ENCODE measurements at places on chromosomes 11 and 22.

DNA sequence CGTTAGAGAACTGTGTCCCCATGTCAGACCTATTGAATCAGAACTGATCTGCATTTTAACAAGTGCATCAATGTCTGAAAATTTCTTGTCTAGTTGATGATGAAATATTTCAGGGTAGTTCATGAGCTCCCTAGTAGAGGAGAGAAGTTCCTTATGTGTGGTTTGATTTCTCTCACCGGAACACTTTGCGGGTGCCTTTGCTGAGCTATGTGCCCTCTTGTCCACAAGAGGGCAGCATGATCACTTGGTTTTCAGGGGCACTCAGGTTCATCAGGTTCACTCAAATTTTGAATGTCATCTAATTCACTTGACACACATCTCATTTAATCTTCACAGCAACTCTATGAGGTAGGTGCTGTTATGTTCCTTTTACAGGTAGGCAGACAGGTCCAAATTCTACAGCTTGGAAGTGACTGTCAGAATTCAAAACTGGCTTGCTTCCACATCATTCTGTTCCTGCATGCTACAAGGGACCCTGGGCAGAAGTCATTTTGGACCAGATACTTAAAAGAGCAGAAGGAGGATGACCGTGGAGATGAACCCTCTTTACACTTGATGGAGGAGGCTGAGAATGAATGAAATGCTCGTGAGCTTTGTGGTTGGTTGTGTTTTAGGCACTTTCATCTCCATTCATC lies 55.6 kb downstream of the P4HA3 start:
- DNase-seq, result peak; percentile 41

- DNase-seq, result peak; percentile 18
Measured at GRCh38 chr22:19523240-19524169, 705 bp downstream of the CLDN5 start.

DNA sequence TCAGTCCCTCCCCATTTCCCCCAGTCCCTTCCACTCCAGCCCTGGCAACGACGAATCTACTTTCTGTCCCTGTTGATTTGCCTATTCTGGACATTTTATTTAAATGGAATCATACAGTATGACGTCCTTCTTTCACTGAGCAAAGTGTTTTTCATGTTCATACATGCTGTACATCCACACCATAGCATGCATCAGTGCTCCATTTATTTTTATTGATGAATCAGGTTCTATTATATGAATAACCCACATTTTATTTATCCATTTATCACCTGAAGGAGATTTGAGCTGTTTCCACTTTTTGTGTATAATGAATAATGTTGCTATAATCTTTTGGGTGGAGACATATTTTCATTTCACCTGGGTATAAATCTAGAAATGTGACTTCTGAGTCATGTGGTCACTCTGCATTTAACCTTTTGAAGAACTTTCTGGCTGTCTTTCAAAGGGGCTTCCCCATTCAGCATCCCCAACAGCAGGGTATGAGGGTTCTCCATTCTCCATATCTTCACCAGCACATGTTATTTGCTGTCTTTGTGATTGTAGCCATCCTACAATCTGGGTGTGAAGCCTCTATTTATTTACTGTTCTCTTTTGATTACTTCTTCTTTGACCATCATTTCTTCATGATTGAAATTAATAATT lies 531.7 kb downstream of the ETS1 start:
- no peak for DNase-seq

DNA sequence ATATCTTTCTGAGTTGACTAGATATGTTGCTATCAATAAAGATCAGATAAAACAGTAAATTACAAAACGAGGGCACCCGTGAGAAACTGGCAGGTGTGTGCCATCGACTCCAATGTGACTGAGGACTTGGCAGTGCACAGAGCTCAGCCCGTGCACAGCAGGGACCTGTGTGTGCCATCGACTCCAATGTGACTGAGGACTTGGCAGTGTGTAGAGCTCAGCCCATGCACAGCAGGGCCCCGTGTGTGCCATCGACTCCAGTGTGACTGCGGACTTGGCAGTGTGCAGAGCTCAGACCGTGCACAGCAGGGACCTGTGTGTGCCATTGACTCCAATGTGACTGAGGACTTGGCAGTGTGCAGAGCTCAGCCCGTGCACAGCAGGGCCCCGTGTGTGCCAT lies 347.2 kb upstream of the B3GAT1 start:
- DNase-seq, result no peak

DNA sequence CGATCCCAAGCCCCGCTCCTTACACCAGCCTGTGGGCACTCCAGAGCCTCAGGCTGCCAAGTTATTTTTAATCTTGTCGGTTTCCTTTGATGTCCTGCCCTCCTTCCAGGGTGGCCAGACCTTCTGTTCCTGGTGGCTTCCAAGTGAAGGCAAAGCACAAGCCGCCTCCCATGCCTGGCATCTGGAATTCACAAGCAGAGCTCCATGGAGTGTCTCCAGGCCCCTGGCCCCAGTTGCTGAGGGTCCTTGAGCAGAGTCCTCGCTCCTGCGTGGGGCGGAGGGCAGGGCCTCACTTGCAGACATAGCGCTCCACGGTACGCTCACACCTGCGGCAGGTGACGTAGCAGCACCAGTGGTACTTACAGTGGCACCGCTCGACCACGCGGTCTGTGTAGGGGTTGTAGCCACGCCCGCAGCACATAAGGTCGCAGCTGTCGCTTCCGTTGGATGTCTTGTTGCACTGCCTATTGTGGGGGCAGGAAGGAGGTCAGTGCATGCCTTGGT lies 19.5 kb downstream of the WNT11 start:
- DNase-seq, result no peak

- no peak for DNase-seq
Measured at GRCh38 chr11:95101935-95102334, 12.3 kb downstream of the ENDOD1 start.

DNA sequence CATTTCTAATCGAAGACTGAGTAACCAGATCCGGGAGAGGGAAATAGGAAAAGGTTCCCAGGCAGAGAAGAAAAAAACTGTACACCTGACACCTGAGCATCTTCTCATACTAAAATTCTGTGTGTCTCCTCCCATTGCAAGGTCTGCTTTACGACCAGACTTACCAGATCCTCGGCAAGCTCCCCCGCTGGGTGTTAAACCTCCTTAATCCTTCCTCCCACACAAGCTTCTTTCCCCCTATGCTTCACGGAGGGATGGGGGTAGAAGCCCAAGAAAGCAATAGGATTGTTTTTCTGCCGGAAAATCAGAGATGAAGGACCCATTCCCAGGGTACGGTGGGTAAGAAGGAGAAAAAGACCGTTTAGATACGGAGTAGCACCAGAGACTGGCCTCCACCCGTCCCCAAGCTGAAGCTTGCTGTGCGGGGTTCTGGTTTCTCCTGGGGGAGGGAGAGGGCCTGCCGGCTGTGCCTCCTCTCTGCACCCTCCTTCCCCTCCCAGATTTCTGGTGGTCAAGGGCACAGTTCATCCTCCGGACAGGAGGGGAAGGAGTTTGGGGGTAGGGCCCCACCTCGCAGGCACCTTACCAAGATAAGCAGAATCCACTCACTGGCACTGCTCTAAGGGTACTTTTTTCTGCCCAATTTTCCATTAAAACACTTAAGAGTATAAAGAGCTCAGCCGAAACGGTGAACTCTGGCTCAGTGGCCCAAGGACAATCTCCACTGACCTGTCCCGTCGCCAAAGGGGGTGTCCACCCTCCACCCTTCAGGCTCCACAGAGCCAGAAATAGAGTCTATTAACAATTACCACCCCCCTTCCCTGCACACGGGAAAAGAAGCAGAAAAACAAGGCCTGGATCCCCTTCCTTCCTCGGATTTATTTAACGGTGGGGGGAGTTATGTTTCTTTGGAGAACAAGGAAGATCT lies 1.2 kb downstream of the TOB2 start:
- peak; percentile 25 for DNase-seq

- no peak for DNase-seq
Measured at GRCh38 chr11:112226831-112227401, 688 bp downstream of the PTS start.

DNA sequence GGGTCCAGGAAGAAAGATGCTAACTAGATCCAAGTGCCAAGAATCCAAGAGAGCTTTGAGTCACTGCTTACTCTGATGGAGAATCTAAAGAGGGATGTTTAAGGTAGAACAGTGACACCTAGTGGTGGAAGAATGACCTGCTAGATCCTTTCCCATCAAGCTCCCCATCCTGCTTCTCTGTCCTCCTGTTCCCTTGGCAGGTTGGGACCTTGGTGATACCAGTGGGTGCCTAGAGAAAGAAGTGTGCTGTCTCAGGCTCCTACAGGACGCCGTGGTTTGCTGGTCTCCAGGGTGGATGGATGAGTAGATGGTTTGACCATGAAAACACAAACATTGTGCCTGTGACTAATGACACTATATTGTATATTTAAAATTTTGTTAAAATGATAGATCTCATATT lies 383.7 kb downstream of the TMEM135 start:
- no peak for DNase-seq
